Large intestine (tissue), 12 donors: ENCODE measurements at places on chromosomes 1 and 21. TPM values are rescaled to one million over a fixed set of nuclear protein-coding genes. Genes with fewer than 3 reads are reported as not detected.

GRCh38 chr1:234631721-234632125 is 21.7 kb upstream of the IRF2BP2 start:
- DNase-seq, result peak; percentile 88

DNA sequence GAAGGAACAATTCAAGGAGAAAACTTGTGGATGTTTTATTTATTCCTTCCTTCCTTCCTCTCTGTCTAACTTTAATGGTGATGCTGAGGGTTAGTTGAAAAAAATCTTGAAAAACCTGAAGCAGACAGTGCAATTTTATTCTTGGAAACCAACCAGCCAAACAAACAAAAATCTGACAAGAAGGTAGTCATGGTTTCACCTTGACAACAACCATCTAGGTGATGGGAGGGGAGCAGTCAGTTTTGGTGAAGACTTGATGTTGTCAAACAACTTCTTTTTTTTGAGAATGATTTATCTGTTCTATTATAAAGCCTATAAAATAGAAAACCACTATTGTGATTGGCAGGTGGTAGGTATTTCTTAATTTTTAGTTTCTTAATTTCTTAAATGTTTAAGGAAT is 92.4 kb upstream of the GPR88 start:
- DNase-seq, result no peak

GRCh38 chr1:74637296-74637695 is 36.3 kb downstream of the ERICH3 start:
- DNase-seq, result no peak

- DNase-seq, result peak; percentile 67
Measured at GRCh38 chr1:109776911-109777310, 13.2 kb upstream of the EPS8L3 start.

DNA sequence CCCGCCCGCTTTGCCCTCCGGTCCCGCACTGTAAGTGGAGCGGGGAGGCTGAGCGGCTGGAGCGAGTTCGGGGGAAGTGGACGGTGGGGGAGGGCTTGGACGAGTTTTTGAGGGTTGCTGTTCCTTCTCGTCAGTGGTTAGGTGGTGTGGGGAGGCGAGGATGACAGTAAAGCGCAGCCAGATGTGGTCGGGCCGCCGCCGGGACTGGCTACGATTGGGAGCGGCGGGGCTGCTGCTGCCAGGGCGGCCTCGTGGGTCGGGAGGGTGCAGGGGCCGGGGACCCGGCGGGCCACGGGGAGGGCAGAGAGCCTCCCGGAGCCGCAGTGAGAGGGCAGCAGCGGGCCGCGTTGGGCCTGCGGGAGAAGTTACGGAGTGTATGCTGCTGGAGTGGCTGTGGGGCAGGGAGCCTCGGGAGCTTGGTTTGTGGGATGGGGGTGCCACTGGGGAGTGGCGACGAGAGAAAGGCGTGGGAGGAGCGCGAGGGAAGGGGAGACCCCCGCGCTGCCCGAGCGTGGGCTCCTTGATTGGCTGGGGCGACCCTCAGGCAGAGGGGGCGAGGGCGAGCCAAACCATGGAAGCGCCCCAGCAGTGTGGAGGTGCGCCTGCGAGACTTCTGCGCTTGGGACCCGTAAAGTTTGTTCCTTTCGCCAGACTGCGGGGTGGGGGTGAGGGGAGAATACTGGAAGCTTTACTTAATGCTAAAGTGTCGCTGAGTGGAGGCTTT is 2.1 kb downstream of the ADGRL2 start:
- DNase-seq, result peak; percentile 57

- no peak for DNase-seq
Measured at GRCh38 chr1:116972674-116973030, 28.9 kb upstream of the CD101 start.

GRCh38 chr1:207910591-207911354 is at the start of gene CD34:
Gene CD34 (minus strand): TSS chr1:207911125. CDS start chr1:207911080, 45 bp downstream.
- DNase-seq, result no peak

- DNase-seq, result no peak
Measured at GRCh38 chr1:109050228-109050995, 8.5 kb upstream of the WDR47 start.

- peak; percentile 26 for DNase-seq
Measured at GRCh38 chr1:80218112-80218511, 1211.6 kb upstream of the ADGRL4 start.

DNA sequence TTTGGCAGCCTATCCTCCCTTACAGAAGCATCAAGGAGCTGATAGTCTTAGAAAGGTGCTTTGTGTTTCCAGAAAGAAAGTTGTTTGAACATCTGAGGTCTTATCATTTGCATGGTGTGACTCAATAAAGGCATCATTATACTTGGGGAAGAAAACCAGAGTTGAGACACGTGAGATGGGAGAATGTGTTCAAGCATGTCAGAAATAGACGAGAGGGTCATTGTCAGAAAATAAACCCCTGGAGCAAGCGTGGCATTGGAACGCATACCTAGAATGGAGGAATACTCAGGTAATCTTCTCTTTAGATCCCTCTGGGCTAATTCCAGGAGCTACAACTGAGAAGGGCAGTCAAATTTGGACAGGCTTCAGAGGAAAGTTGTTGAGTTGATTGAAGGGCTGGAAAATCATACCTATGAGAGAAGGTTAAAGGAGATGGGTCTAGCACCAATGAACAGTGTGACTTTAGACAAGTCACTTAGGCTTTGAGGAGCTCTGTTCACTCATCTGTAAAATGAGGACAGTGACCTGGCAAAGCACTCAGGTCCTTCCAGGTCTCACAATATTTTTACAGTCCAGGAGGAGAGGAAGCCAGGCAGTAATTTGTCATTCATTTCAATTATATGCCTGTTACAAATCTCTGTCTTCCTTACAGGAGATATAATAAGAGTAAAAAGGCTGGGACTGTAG is 101.3 kb upstream of the C1orf21 start:
- DNase-seq, result no peak

DNA sequence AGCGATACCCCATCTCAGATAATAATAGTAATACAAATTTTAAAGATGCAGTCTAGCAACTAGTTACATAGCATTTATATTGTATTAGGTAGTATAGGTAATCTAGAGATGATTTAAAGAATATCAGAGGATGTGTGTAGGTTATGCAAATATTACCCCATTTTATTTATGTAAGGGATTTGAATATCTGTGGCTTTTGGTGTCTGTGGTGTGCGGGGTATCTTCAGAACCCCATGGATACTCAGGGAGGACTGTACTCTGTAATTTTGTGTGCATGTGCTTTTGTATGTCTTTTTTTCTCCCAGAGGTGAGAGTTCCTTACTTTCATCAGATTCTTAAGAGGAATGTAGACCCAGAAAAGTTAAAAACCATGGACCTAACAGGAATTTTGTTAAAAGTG is 12.8 kb downstream of the RNF2 start:
- DNase-seq, result no peak

GRCh38 chr1:30258876-30259275 is 464.5 kb downstream of the MATN1 start:
- no peak for DNase-seq

DNA sequence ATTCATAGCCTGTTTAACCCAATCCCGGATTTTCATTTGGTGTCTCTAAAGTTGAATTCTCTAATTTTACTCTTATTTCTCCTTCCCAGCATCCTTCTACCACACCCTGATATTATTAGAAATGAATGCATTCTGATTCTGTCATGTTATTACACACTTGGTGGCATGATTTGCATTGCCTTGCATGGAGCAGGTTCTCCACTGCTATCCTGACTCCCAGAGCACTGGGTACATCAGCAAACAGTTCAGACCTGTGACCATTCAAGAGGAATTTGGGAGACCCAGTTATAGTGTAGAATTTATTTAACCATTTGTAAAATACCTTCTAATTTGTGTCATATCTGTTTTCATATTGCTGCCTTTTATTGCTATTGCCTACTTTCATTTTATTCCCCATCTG is 2.6 kb downstream of the LRRC8B start:
- no peak for DNase-seq

DNA sequence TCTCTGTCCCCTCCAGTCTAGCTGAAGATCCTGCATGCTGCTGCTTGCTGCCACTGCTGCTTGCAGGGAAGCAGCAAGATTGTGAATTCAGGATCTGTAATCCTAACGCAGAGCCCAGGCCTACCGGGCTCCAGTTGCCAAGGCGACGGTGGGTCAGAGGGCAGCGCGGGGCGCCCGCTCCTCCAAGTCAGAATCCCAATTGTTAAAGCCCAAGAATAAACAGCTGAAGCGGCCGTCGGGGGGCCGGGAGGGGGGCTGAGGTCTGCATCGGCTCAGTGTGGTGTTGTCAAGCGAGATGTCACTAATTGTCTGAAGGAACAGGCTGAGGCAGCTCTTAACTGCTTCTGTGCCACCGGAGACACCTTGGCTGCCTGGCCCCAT is 36.8 kb downstream of the AHDC1 start:
- no peak for DNase-seq

GRCh38 chr1:165862448-165862847 is 35.0 kb downstream of the UCK2 start:
- DNase-seq, result no peak

DNA sequence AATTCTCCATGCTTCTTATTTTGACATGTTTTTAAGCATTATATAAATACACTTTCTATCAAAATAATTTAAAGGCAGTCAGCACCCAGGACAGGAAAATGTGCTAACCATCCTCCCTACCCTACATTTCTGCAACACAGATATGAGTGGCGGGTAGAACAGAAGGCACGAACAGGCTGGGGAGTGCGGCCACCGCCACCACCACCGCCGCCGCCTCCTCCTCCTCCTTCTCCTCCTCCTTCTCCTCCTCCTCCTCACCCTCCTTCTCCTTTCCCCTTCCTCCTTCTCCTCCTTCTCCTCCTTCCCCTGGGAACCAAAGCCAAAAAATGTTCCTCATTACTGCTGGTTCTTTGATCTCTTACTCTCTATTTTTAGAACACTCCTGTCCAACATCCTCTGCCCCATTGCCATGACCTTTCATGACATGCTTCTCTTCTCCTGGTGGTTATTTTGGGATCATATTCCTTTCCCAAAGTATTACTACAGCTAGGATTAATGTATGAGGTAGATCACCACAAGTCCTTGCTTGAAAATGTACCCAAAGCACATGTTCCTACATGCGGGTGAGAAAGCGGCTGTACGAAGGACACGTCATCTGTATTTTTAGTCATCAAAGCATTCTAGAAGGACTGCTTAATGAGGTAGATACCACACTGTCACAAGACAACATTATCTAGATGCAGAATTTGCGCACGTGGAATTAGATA is 24.5 kb upstream of the CCN1 start:
- DNase-seq, result no peak

GRCh38 chr1:20584890-20585289 is 4.0 kb upstream of the CDA start:
- DNase-seq, result no peak

DNA sequence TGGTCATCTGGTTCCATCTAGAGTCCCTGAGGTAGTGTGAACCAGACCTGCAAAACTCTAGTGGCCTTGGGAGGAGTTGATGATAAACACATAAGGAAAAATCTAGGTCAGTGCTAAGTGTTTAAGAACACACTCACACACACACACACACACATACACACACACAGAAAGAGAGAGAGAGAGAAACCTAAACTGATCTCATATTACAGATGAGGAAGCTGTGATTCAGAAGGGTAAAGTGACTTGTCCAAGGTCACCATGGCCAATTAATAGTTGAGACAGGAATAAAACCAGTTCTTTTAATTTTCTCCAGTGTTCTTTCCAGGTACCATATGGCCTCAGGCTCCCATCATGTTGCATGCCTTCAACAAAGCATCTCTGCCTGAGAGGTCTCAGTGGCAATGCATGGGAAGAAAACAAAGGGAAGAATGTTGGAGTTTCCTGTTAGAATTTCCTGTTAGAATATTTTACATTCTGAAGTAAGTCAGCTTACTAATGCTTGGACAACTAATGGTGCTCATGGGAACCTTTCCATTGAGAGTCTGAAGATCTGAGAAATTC is 77.3 kb upstream of the TSPAN2 start:
- DNase-seq, result no peak

- DNase-seq, result no peak
Measured at GRCh38 chr21:40153351-40153750, 286.1 kb downstream of the PCP4 start.

- DNase-seq, result no peak
Measured at GRCh38 chr1:15952317-15953258, 23.3 kb downstream of the ZBTB17 start.

DNA sequence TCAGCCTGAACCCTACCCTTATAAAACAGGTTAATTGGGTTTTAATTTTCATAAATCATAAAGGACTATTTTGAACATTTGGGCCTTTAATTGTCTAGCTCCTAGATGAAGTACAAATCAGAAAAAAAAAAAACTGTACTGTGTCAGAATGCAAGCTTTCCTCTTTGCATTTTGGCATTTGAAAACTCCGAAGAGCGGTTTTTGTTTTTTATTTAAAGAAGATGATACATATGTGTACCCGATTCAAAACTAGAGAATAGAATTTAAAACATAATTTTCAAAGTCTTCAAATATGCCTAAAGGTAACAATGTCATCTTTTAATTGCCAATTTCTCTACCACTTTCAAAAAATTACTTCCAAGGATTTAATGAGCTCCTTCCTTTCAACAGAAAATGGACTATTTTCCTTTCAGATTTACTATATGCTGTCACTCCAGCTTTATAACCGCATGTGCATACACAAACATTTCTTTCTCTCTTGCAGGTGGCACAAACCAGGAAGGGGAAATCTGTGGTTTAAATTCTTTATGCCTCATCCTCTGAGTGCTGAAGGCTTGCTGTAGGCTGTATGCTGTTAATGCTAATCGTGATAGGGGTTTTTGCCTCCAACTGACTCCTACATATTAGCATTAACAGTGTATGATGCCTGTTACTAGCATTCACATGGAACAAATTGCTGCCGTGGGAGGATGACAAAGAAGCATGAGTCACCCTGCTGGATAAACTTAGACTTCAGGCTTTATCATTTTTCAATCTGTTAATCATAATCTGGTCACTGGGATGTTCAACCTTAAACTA is 33.7 kb downstream of the MRPL39 start:
- DNase-seq, result no peak

GRCh38 chr21:41573902-41574690 is 66.1 kb upstream of the TMPRSS2 start:
- DNase-seq, result peak; percentile 86

The SH3D21 gene
- 24.2 TPM for polyA plus RNA-seq

The GPATCH3 gene
- polyA plus RNA-seq, result 14.7 TPM

The CDCA8 gene
- polyA plus RNA-seq, result 10.1 TPM

The WDR64 gene
- polyA plus RNA-seq, result 0.03 TPM

The SDF4 gene
- 174 TPM for polyA plus RNA-seq

The ATF3 gene
- polyA plus RNA-seq, result 71.1 TPM

The KPRP gene
- polyA plus RNA-seq, result not detected

The SETD4 gene
- 23.1 TPM for polyA plus RNA-seq

The RSPH1 gene
- polyA plus RNA-seq, result 6.0 TPM
